ENCODE measurements at places on chromosomes 1 and 21. TPM values are rescaled to one million over a fixed set of nuclear protein-coding genes. Genes with fewer than 3 reads are reported as not detected.

DNA sequence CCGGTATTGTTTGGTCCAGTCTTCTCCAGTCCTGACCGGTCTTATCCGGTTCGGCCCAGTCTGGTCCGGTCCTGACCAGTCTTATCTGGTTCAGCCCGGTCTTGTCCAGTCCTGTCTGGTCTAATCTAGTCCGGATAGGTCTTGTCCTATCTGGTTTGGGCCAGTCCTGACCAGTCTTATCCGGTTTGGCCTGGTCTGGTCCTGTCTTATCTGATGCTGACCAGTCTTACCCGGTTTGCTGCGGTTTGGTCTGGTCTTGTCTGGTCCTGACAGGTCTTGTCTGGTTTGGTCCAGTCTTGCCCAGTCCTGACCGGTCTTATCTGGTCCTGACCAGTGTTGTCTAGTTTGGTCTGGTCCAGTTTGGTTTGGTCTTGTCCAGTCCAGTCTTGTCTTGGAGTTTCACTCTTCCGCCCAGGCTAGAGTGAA lies 30.1 kb downstream of the DHX9 start:
- no peaks in the 10 kb centered on the region for H3K4me1 ChIP-seq
- peaks cover 3% of the 10 kb centered on the region for H3K36me3 ChIP-seq
- no peak overlapping the region for H3K27ac ChIP-seq

DNA sequence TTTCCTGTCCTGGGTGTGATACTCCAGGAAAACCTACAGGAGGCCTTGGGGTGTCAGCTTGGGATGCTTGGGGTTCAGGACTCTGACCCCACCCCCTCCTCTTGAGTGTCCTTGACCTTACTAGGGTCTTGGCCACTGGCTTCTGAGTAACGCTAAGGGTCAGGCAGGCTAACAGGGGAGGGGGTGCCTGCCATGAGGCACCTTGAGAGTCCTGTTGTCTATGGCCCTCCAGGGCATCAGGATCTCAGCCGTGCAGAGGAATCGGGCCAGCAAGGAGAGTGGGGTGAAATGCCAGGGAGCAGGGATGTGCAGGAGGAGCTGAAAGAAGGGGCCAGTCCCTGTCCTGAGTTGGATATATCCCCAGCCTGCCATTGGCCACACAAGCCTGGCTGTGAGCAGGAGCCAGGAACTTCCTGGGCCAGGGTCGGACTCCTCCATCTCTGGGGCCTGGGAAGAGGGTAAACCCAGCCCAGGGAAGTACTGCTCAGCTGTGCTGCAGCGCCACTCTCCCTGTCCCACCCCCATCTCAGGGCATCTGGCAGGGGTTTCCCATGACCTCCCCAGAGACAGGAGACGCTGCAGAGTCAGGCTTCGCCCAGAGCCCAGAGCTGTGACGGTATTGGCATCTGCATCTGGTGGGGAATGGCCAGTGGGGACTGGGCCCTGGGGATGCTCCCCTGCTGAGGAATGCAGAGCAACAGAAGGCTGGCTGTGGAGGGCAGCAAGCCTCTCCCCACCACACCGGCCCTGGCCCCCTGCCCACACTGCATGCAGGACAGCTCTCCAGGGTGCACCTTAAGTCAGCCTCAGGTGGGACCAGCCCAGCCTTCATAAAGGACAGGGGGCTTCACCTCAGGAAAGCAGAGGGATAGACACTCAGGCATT lies 6.3 kb downstream of the KIF21B start:
- no peak for DNase-seq
- H3K27ac ChIP-seq: no peak overlapping the region
- H3K36me3 ChIP-seq: no peaks in the 10 kb centered on the region
- peaks cover 2% of the 10 kb centered on the region for H3K27me3 ChIP-seq

GRCh38 chr21:44087426-44088400 lies 19.5 kb upstream of the PWP2 start:
- peaks cover 4% of the 10 kb centered on the region for H3K36me3 ChIP-seq
- H3K27me3 ChIP-seq: no peaks in the 10 kb centered on the region
- no peaks in the 10 kb centered on the region for H3K4me1 ChIP-seq
- no peak for DNase-seq
- no peak overlapping the region for H3K27ac ChIP-seq

DNA sequence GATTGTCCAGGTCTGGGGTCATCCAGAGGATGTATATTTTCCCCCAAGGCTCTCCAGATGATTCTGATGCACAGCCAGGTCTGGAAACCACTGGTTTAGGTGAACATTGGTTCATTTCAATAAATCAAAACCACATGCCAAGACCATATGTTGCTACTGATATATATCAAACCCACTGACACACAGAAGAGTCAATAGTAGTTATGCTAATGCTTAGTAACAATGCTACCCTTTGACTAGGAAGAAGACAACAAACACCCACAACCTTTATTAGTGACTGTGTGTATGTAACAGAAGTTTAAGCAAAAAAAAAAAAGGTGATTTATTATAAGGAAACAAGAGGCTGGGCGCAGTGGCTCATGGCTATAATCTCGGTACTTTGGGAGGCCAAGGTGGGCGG lies 35.6 kb upstream of the POU2F1 start:
- no peaks in the 10 kb centered on the region for H3K36me3 ChIP-seq
- H3K27me3 ChIP-seq: no peaks in the 10 kb centered on the region
- H3K4me1 ChIP-seq: no peaks in the 10 kb centered on the region
- H3K4me3 ChIP-seq: no peak overlapping the region
- no peak overlapping the region for H3K27ac ChIP-seq
- DNase-seq: no peak

DNA sequence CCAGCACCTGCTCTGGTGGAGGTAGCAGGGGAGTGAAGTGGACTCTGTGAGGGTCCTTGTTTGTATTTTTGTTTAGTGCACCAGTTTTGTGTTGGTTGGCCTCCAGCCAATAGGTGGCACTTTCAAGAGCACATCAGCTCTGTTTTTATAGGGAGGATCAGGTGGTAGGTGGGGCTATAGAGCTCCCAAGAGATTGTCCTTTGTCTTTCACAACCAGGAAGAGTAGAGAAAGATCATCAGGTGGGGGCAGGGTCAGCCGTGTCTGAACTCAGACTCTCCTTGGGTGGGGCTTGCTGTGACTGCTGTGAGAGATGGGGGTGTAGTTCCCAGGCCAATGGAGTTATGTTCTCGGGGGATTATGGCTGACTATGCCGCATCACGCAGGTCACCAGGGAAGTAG lies 159.8 kb downstream of the ZNF326 start:
- no peaks in the 10 kb centered on the region for H3K36me3 ChIP-seq
- no peak for DNase-seq
- no peaks in the 10 kb centered on the region for H3K27me3 ChIP-seq
- H3K27ac ChIP-seq: no peak overlapping the region
- H3K4me1 ChIP-seq: no peaks in the 10 kb centered on the region

DNA sequence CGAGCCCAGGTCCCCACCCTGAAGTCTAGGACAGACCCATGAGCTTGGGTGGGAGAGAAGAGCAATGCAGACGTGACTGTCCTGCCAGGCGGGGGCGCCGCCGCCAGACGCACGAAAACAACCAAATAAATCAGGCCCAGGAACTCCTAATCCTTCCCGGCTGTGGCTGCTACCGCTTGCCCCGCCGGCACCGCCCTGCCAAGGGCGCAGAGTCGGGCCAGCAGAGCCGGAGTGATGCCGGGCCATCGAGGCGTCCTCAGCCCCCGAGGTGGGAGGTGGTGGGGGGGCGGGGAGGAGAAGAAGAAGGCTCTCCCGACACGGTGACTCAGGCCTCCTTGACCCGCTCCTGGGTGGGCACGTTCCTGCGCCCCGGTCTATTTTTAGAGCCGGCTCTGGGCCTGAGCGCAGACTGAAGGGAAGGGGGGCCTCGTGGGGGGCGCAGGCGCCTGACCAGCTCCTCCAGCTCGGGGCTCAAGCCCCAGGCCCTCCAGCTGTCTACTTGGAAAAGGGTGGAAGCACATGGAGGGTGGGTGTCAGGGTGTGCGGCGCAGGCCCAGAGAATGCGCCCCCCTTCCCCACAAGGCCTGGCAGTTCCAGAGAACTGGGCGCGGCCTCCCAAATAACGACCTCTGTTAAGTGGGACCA lies 10.7 kb upstream of the COL16A1 start:
- DNase-seq: peak; percentile 93
- H3K27me3 ChIP-seq: no peaks in the 10 kb centered on the region
- H3K36me3 ChIP-seq: no peaks in the 10 kb centered on the region
- H3K27ac ChIP-seq: peak overlapping the region; percentile 91
- H3K4me1 ChIP-seq: peaks cover 13% of the 10 kb centered on the region

- no peak overlapping the region for H3K27ac ChIP-seq
- peaks cover 44% of the 10 kb centered on the region for H3K36me3 ChIP-seq
- H3K4me1 ChIP-seq: peaks cover 66% of the 10 kb centered on the region
- H3K4me3 ChIP-seq: no peak overlapping the region
- H3K27me3 ChIP-seq: no peaks in the 10 kb centered on the region
Measured at GRCh38 chr1:31058012-31058411, 7.5 kb downstream of the PUM1 start.

GRCh38 chr1:239897458-239897857 lies 194.2 kb upstream of the FMN2 start:
- H3K27ac ChIP-seq: no peak overlapping the region
- no peaks in the 10 kb centered on the region for H3K36me3 ChIP-seq
- no peak overlapping the region for H3K4me3 ChIP-seq
- no peaks in the 10 kb centered on the region for H3K4me1 ChIP-seq
- H3K27me3 ChIP-seq: no peaks in the 10 kb centered on the region

Gene AMY1C
- total RNA-seq: not detected

- H3K4me1 ChIP-seq: peaks cover 11% of the 10 kb centered on the region
- no peak overlapping the region for H3K27ac ChIP-seq
- DNase-seq: no peak
- H3K27me3 ChIP-seq: no peaks in the 10 kb centered on the region
Measured at GRCh38 chr1:211534545-211535291, 42.8 kb upstream of the RD3 start.

GRCh38 chr1:228861832-228862180 lies 126.5 kb downstream of the RHOU start:
- DNase-seq: no peak
- peaks cover 4% of the 10 kb centered on the region for H3K4me1 ChIP-seq
- no peak overlapping the region for H3K27ac ChIP-seq
- H3K36me3 ChIP-seq: no peaks in the 10 kb centered on the region

Gene NIBAN1
- 112 TPM for total RNA-seq

Gene KCNA3
- 0.16 TPM for total RNA-seq

Gene KIF21B
- total RNA-seq: 0.50 TPM

Gene SPRR1B
- total RNA-seq: not detected

- no peaks in the 10 kb centered on the region for H3K36me3 ChIP-seq
- no peaks in the 10 kb centered on the region for H3K27me3 ChIP-seq
- peak; percentile 69 for DNase-seq
- peaks cover 6% of the 10 kb centered on the region for H3K4me1 ChIP-seq
Measured at GRCh38 chr1:8259498-8260290, 58.2 kb upstream of the SLC45A1 start.

Gene RNU1-4
- total RNA-seq: 4,558 TPM

DNA sequence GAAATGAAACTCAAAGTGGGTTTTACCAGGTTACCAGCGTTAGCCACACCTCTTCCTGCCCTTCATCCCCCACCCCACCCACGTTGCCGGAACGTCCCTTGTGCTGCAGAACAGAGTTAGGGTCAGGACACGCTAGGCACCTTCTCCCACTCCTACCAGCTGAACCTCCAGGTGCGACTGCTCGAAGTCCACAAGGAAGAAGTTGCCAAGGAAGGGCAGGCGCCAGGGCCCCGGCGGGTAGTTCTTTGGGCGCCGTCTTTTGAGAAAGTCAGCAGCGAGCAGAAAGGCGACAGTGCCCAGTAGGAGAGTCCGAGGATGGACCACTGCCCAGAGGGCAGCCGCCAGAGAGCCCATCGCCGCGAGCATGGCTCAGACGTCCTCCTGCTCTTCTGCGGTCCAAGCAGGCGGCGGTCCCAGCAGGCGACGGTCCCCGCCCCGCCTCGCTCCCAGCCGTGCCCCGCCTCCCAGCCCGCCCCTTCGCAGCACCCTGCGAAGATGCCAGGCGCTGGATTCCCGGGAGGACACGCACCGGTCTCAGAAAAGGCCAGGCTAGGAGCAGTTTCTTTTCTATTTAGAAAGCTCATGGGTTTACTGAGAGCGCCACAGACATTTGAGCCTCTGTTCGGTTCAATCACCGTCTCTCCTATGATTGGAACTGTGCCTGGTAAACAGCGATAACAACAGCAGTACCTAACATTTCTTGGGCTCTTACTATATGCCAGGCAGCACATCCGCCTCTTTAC lies at the start of gene CYP2J2:
Gene CYP2J2 (minus strand): TSS at position 393 of the 743 bp plus-strand sequence. CDS start 27 bp downstream, at position 366.
- peak within 1 kb of the TSS; percentile 71 for H3K27ac ChIP-seq
- peak; percentile 79 for DNase-seq
- H3K27me3 ChIP-seq: peaks cover 13% of the 10 kb centered on the region
- H3K4me3 ChIP-seq: peak within 1 kb of the TSS; percentile 71

DNA sequence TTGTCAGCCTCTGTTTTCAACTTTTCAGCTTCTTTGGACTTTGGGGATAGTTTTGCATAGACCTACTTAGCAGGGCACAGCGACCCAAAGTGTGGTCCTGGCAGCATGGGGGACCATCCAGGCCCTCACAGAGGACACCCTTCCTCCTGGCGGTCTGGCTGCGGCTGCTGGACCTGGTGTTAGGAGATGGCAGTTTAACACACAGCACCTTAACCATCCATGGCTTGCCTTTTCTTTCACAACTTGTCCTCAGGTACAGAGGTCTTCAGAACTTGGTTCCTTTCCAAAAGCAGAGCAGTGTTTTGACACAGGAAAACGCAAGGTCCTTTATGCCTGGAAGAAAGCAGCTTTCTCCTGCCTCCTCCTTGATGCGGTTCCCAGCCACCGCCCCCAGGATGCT lies 68.1 kb downstream of the RHOU start:
- H3K4me3 ChIP-seq: no peak overlapping the region
- H3K4me1 ChIP-seq: peaks cover 20% of the 10 kb centered on the region
- H3K27me3 ChIP-seq: no peaks in the 10 kb centered on the region
- no peaks in the 10 kb centered on the region for H3K36me3 ChIP-seq
- no peak for DNase-seq

Gene IVL
- total RNA-seq: not detected

DNA sequence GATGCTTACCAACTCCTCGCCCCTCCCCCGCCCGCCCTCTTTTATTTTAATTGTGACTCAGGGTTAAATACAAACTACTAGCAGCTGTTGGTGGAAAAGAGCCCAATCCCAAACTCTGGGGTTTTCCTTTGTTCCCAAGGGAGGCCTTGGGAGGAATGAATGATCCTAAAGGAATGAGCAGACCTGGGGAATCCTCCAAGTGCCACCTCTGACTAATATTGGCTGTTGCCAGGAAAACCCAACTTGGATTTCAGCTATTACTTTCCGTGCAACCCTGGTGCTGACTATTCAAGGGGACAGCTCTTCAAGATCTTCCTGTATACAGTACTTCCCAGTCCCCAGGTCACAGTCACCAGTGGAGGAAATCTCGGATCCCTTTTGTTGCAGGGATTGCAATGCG lies 1.3 kb upstream of the S100A10 start:
- no peak overlapping the region for H3K4me3 ChIP-seq
- H3K4me1 ChIP-seq: peaks cover 8% of the 10 kb centered on the region
- peak; percentile 33 for DNase-seq
- no peaks in the 10 kb centered on the region for H3K36me3 ChIP-seq

DNA sequence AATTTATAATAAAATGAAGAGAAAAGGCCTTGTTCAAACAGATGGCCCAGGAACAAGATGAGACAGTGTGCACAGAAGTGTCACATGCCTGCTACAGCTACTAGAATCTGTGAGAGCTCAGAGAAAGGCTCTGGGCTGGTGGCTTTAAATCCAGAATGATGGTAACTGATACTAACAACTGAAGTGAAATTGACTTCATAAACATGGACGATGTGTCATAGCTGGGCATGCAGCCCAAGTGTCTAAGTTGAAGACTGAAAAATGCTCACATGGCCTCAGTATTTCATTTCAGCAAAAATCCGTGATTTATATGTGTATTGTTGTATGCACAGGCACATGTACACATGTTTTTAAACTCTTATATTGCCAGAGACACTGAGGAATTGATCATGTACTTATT lies 208.3 kb upstream of the RUNX1 start:
- no peaks in the 10 kb centered on the region for H3K36me3 ChIP-seq
- H3K4me1 ChIP-seq: peaks cover 53% of the 10 kb centered on the region
- peak overlapping the region; percentile 97 for H3K27ac ChIP-seq
- H3K27me3 ChIP-seq: no peaks in the 10 kb centered on the region

Data from psoas muscle (tissue), 8 donors.